ENCODE measurements at places on chromosomes 4 and X.

- DNase-seq, result no peak
Observed at GRCh38 chr4:95513022-95513421, 35.8 kb downstream of the UNC5C start.

DNA sequence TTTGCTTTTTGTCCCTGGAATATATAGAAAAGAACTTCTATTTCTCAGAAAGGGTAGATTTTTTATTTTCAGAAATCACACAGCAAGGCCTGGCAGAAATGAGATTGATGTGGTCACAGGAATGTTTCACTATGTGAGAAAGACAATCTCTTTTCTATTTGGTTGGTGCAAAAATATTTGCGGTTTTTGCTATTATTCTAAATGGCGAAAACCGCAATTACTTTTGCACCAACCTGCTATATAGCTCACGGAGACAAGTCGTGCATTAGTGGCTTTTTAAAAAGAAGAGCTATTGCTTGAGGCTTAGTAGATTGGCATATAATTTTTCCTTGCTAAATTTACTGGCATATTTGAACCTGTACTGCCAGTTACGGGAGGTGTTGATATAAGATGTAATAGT is 100.4 kb downstream of the ITM2A start:
- no peak for DNase-seq

GRCh38 chr4:40822420-40823166 is 72.8 kb downstream of the NSUN7 start:
- no peak for DNase-seq

GRCh38 chr4:183936574-183937345 is 31.7 kb downstream of the STOX2 start:
- no peak for DNase-seq

- DNase-seq, result no peak
Observed at GRCh38 chrX:110145854-110146253, 142.9 kb downstream of the TMEM164 start.

- DNase-seq, result no peak
Observed at GRCh38 chrX:434946-435345, 48.2 kb upstream of the PPP2R3B start.

- no peak for DNase-seq
Observed at GRCh38 chrX:35868501-35868900, 51.0 kb upstream of the CFAP47 start.

- no peak for DNase-seq
Observed at GRCh38 chr4:96652158-96652557, 812.3 kb downstream of the PDHA2 start.

GRCh38 chr4:114026447-114026846 is 47.0 kb upstream of the ARSJ start:
- DNase-seq, result no peak

DNA sequence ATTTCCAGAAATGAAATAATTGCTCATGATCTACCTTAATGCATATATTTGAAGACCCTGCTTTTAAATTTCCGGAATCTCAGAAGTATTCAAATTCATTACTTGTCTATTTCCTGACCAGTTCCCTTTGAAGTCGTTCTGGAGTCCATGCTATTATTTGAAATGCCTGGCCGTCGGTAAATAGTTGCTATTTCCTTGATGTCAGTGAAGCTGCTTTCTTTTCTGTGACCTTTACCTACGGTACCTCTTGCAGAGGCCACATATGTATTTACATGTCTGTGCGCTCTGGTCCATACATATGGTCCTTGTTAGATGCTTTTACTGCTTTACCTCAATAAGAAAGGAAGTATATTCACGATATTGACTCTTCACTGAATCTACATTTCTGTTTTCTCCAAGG is 199.7 kb downstream of the PAPSS1 start:
- no peak for DNase-seq

DNA sequence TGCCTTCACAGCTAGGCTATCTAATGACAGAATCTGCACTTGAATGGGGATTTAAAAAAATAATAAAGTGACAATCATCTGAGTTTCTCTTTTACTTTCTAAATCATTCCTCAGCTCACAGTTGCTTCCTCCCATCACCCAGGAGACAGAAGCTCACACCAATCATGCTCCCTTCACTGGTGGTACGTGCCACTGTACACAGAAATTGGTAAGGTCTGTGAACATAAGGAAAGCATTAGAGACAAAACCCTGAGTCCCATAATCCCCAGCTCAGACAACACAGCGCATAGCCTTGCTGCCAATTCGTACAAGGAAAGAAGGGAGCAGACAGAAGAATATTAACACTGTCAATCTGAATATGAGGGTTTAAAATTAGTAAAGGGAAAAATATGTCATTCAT is 133.1 kb downstream of the IDS start:
- no peak for DNase-seq

DNA sequence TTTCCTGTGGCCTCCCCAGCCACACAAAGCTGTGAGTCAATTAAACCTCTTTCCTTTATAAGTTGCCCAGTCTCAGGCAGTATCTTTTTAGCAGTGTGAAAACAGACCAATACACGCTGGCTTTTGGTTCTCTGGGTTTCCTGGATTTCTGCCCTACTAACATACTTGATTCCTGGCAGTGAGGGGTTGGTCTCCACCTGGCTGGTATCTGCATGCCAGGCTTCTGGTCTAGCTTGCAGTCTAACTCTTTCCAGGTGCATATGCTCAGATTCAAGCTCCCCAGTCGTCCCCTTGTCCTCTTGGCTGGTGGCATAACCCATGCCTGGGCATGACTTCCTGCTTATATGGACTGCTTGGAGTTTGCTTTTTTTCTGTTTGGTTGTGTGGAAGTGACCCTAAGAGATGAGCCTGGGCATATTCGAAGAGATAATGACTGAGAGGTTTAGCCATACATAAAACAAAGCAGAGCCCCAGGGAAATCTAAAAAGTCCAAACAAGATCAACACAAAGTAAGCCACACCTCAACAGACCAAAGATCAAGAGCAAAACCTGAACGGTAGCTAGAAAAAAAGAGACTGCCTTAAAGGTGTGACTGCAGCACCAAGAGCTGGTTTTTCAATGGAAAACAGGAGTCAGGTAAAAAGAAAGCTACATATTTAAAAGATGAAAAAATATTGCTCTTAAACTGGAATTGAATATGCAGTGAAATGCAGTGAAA is 102.1 kb upstream of the STS start:
- no peak for DNase-seq

DNA sequence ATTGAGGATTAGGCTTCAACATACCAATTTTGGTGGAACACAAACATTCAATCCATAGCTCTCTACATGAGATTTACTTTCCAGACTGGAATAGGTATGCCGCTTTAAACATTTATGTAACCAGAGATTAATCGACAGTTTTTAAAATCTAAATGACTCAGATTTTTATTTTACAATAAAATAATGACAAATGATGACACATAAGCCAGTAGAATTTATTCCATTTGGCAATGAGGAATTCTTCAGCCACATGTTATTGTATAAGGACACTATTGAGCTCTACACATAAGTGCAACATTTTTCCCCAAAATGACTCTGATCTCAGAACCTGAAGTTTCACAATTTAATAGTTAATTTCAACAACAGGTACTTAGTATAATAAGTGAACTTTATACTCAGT is 227.0 kb upstream of the PRPS2 start:
- DNase-seq, result no peak

DNA sequence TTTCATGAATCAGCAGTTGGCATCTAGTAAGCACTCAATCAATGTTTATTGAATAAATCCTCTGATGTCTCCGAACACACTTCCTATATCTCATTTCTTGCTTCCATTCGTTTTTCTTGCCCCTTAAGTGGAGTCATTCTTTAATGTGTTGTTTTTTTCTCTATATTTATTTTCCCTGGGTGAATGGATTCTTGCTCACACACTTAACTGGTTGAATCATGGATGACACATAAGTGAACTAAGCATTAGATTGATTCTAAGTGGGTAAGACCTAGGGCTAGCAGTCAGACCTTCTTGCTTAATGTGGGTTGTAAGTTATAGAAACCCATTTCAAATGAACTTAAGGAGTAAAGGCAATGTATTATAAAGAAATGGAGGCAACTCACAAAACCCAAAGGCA is 111.1 kb downstream of the RTL3 start:
- no peak for DNase-seq

DNA sequence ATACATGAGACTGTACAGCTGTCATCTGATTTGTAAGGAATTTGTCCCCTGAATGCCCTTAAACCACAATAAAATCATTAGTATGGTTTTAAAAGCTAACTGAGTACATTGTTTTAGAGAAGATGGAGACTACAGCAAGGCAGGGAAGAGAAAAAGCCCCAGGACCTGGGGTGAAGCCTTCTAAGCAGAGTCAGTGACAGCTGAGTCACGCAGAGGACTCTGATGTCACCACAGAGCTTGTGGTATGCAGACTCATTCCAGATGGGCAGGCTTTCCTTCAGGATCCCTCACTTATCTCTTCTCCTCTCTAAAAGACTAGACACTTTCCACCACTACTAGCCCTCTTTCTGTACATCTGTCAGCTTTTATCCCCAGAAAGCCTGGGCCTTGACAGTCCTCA is 97.1 kb upstream of the ATOH1 start:
- DNase-seq, result no peak

DNA sequence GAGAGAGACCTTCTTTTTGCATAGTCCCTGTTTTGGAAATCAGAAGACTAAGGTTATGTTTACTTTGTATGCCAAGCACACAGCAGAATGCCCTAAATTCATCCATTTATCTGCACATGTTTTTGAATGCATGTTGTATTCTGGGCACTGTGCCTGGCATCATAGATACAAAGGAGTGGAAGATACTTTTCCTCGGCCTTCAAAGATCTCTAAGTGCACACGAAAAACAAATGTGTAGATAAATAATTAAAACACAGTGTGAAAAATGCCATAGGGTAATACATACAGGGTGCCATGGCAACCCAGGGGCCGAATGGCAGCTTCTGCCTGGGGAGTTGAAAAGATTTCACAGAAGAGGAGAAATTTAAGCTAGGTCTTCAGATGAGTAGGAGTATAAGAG is 390.6 kb upstream of the ATOH1 start:
- DNase-seq, result no peak

DNA sequence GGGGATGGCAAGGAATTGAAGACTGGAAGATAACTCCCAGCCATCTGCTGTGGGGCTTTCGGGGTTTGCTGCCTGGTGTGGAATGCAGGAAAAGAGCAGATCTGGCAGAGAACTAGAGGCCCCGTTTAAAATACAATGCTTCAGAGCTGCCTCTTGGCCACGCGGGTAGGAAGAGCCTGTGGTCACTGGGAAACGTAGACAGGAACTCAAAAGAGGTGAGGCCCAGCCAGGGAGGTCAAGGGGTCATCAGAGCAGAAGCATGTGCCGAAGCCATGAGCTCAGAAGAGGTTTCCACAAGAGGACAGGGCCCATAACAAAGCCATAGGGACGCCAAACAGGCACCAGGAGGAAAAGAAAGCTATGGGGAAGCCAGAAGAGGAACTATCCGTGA is 14.5 kb upstream of the STS start:
- DNase-seq, result no peak

GRCh38 chr4:85498068-85498733 is 23.3 kb downstream of the ARHGAP24 start:
- no peak for DNase-seq

DNA sequence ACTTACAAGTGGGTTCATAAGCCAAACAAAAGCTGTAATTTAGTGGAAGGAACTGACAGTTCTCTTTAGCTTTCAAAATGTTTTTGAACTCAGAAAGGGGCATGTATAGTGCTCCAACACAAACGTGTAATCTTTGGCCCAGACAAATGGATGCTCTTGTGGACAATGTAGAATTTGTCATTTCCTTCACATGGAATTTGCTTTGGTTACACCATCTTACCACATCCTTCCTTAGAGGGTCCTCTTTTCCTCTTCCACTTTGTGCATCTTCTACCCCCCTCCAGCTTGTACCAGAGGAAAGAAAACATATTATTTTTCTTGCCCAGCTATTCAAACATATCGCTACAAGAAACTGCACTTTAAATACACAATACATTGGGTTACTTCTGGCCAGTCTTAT is 42.4 kb downstream of the MEPE start:
- no peak for DNase-seq

DNA sequence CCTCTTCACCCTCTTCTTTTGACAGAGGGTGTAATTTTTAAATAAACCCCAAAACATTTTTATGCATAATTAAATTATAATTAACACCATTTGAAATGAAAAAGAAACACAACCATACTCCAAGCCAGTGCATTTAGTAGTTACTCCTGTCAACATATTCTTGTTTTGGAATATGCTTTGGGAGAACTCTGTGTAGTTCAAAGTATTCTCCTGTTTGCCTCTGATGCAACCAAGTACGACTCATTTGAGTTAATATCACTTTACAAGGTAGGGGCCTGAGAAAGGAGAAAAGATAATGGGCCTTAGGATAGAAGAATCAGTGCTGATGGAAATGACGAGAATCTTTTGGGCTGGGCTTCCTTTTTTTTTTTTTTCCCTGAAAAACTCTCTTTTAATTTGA is 2.7 kb downstream of the PTPN13 start:
- DNase-seq, result no peak

DNA sequence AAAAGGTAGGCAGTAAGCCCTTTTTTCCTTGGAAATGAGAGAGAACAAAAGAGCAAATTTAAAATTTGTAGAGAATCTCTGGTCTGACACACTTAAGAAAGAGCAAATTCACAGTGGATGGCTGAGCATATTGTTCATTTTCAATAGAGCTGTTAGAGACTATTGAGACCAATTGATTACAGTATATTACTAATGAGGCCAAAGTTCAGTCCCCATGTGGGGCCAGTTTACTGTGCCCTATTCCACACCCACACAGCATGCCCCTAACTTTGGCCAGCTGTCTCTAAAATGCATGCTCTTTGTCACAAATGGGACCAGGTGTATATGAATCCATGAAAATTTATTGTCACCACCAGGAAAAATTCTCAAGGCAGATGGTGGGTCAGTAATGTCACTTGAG is 470.5 kb downstream of the PCDH7 start:
- no peak for DNase-seq

DNA sequence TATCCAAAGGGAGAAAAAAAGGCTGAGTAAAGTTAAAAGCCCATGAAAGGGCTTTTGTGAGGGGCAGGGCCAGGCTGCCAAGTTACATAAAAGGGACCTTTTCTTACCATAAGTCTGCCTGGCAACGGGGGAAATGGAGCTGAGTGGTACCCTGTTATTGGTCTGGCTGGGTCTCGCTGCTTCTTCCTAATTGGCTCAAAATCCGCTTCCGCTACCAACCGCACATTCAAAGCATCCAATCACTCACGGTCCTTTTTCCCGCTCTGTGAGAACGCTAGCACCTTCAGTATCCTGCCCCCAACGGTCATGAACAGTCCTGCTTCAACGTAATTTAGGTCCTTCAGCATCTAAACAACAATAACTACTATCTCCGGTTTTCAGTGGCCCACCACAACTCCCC is 611 bp downstream of the TEX11 start:
- DNase-seq, result no peak

- DNase-seq, result no peak
Observed at GRCh38 chrX:143570782-143571181, 53.5 kb upstream of the SPANXN3 start.

- DNase-seq, result no peak
Observed at GRCh38 chr4:6943012-6943884, 33.6 kb downstream of the TBC1D14 start.

- DNase-seq, result no peak
Observed at GRCh38 chrX:110836451-110836850, 40.8 kb upstream of the CHRDL1 start.

Data from right forelimb (tissue), 1 donor.